ENCODE measurements at places on chromosomes 11 and 22.

DNA sequence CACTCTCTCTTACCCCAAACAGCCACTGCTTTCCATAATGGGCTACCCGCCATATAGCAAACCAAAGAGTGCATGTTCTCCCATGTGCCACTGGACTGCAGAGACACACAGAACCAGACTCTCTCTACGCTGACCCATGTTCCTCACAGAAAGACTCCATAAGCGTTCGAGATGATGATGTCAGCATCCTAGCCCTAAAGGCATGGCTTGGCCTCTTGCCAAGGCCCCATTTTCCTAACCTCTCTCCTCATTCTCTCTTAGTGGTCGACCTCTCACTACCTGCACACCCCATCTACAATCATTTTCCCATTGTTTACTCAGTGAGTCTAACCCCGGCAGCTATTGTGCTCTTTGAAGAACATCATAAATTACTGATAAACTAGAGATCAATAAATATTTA, 4.9 kb downstream of the NDUFC2 start:
- no peak for DNase-seq

DNA sequence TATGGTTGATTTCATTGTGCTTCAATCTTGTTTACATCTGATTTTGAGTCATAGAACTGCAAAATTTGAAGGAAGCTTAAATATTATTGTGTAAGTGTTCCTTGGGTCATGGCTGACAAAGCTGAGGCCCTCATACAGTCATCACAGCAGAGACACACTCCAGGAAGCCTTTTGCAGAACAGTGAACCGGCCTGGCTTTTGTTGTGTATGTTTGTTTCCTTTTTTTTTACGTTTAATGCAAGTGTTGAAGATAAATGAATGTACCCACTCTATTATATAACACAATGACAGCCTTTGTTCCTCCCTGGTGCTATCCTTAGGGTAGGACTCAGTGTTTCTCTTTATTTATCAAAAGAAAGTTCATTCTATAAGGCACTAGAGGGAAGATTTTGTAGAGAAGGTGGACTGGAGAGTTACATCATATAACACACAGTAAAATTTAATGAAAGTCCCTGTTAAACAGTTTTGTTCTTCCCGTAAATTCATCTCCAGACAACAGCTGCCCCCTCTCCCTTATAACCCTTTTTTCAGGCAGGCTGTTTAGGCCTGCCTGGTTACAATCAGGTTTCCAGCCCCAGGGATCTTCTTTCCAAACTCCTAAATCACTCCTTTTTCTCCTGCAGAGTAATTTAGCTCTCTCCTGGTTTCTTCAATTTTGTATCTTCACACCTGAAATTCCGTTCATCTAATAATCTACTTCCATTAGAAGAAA, 34.3 kb upstream of the CSTF3 start:
- no peak for DNase-seq

GRCh38 chr11:34938611-34939010, 22.2 kb downstream of the PDHX start:
- DNase-seq, result no peak

DNA sequence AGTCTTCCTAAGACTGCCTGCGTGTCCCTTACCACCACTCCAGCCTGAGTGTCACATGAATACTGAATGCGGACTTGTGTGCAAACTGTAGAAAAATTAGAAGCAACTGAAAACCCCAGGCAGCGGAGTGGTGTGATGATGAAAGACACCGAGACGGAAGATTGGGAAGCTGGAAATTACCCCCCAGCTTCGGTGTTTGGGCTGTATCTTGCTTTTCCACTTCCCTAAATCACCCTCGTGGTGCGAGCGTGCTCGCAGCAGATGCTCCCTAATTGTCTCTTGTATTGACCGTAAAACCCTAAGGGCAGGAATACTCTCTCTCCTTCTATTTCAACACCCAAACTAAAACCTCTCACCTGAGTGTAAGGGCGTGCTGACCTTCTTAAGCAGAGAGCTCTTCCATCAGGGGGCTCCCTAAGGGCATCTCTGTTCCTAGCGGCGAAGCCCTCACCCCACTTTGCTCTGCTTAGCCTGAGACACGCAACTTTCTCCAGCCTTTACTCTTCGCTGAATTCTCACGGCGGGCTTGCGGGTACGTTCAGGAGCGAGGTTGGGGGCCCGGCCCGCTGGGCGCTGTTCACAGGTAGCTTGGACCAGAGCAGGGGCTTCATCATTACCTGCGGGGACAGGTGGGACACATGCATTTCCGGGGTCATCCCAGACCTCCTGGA, 62.4 kb downstream of the CRYBB2 start:
- DNase-seq, result no peak

DNA sequence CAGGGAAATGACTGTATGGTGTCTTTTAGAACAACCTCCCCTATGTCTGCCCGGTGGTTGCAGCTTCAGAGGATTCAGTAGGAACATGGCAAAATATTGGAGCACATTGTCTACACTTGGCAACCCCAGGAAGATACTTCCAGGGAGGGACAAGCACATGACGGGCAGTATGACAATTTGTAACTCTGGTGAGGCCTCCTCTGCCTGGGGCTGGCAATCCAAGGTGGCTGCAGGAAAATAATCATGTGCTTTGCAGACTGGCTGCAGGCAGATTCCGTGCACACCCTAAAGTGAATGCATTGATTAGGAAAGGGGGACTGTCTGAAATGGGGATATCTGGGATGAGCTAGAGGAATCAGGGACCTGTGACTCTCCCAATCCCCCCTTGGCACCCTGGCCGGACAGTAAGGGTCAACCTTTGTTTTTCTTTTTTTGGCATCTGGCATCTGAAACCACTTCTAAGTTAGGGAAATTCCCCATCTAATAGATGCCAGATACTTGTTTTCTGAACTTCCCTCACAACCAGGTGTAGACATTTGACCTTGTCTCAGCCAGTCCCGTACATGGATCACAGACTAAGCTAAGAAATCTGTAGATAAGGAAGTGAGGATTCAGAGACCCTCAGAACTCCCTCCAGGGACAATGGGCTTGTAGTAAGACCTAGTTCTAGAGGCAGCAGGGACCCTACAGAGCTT, 10.5 kb upstream of the PHOX2A start:
- DNase-seq, result no peak

GRCh38 chr11:47051217-47051616, 114.7 kb downstream of the CSTPP1 start:
- no peak for DNase-seq

GRCh38 chr22:46275455-46276122, 7.8 kb downstream of the TTC38 start:
- DNase-seq, result no peak

GRCh38 chr11:96045622-96046456, 121.9 kb upstream of the MTMR2 start:
- DNase-seq, result peak; percentile 76

- no peak for DNase-seq
These were observed 245.9 kb downstream of the MIAT start for GRCh38 chr22:26903030-26903856.

- no peak for DNase-seq
These were observed 15.0 kb downstream of the MRTFA start for GRCh38 chr22:40621309-40622151.

DNA sequence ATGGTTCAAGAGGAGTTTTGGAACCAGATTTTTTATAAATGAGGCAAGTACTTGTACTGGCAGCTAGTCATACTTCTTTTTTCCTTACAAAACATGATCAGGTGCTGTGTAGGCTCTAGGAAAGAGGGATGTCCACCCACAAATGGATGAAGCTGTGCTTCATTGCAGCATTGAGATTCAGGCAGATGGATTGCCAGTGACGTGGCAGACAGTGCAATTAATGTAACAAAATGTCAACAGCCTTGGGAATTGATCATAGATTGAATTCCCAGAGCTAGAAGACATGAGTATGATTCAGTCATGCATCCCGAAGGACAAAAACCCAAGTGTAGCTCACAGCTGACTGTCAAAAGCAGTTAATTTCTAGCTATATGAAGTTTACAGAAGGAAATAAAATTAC, 99.2 kb upstream of the RASSF10 start:
- DNase-seq, result no peak

GRCh38 chr22:19535001-19535400, 10.8 kb upstream of the CLDN5 start:
- no peak for DNase-seq

DNA sequence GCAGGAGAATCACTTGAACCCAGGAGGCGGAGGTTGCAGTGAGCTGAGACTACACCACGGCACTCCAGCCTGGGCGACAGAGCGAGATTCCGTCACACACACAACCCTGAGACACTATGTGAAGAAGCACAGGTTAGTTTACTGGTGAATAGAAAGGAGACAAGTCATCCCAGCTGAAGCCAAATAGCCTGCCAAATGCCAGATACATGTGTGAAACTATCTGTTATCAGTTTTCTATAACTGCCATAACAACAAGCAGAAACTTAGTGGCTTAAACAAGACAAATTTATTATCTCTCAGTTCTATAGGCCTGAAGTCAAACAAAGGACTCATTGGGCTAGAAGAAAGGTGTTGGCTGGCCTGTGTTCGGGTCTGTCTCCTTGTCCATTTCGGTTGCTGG, 88.0 kb upstream of the CHRM4 start:
- no peak for DNase-seq

DNA sequence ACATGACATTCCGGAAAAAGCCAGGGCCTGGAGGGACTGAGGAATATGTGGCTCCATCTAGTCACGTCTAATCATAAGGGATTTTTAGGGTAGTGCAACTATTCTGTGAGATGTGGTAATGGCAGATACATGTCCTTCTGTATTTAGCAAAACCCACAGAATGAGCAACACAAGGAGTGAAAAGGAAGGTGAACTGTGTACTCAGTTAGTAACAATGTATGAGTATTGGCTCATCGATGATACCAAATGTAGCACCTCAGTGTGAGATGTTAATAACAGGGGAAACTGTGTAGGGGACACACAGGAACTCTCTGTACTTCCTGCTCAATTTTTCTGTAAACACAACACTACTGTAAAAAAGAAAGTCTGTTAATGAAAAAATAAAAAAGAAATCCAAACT, 42.0 kb upstream of the CARS1 start:
- DNase-seq, result no peak

GRCh38 chr11:82267186-82267585, 466.5 kb downstream of the FAM181B start:
- no peak for DNase-seq

GRCh38 chr11:33207408-33207985, 46.2 kb upstream of the CSTF3 start:
- DNase-seq, result no peak

DNA sequence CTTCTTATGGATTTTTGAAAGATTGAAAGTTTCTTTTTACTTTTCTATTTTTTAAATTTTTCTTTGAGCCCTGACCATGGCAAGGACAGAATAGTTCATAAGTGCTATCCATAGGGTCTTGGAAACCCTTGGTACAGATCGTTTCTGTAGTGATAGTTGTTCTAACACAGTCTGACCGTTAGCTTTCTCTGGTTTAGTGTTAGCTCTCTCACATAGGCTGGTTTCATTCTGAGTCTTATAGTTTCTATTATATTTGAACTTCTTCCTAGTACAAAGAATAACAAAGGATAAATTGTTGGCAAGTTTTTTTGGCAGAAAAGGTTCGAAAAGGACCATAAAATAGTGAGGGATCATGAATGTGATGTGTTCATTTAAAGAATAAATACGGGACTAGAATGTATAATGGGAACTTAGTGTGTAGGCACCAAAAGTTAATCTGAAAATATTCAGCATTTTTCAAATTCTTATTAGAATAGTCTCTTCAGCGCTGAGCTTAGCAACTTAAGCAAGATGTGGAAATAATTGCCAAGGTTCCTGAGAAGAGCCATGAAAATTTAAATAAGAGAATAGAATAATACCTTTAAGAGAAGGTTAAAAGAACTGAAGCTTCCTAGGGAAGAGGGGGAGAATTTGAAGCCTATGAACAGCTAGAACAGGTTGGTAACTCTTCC, 24.1 kb downstream of the FDX1 start:
- no peak for DNase-seq

DNA sequence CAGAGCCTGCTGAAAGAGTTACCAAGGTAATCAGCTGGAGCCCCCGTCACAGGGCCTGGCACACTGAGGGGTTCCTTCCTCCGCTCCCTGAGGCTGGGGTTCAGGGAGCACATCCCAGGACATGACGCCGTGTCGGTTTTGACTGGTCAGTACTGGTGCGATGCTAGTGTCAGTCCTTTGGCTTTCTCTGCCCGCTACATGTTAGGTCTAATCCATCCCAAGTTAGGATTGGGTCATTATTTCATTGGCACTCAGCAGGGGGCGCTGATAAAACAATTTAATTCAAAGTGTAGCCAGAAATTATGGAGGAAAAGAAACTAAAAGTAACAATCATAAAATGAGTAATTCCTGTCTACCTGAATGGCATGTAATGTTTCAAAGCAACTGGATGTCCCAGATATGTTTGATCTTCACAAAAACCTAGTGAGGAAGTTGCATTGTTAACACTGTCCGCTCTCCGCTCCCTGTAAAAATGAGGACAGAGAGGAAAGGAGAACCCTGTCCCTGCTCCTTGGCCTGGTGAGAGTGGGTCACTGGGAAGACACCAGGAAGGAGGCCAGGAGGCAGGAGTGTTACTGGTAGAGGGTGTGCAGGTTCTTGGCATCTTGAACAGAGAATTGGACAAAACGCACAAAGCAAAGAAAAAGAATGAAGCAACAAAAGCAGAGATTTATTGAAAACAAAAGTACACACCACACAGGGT, 27.1 kb downstream of the TSKU start:
- no peak for DNase-seq

DNA sequence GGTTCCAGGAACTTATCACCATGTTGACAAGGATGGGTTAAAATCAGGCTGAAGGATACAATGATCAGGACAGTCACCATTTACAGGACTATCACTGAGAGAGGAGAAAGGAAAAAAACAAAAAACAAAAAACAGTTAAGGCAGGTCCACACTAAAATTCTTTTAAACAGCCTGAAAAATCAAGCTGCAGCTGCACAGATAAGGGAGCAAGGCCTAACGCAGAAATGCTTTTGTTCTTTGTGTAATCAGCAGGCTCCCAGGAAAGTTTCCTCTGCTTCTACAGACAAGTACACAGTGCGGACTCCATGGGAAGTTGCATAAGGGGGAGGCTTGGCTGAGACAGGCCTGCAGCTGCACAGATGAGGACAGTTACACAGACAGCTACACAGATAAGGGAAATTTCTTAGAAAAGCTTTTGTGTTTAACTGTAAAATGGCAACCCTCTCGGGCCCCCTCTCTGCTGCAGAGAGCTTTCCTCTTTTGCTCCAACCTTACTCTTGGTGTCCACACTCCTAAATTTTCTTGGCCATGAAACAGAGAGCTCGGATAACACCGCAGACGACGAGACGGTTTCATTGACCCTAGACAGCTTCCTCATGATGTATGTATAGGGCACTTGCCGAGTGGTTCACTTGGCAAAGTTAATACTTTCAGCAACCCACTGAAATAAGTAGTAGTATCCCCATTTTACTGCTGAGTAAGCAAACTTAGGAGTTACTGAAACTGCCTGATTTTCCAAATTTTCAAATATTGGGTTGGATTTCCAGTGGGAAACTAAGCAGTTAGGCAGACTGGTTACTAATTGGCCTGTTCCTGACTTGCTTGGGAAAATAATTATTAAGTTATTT, 45.5 kb downstream of the PIWIL3 start:
- no peak for DNase-seq
